ENCODE measurements at places on chromosomes 5 and 9. TPM values are rescaled to one million over a fixed set of nuclear protein-coding genes. Genes with fewer than 3 reads are reported as not detected.
A peak's percentile ranks its signal among the peaks of the same experiment; 100 is the strongest.

Gene RNF208
- 7.5 TPM for total RNA-seq

Gene WNK2
- 4.2 TPM for total RNA-seq

Gene OR13C3
- total RNA-seq = not detected

Gene IL4
- total RNA-seq = not detected

Gene PDE6A
- not detected for total RNA-seq

Gene NXNL2
- total RNA-seq = 0.91 TPM

Gene TAF1L
- total RNA-seq = 0.03 TPM

Gene NUDT12
- 10.1 TPM for total RNA-seq

Gene CDC25C
- total RNA-seq = 0.25 TPM

GRCh38 chr9:118644066-118644465 is 725.2 kb downstream of the BRINP1 start:
- no peak for DNase-seq

- DNase-seq = no peak
Observed at GRCh38 chr5:23977997-23978396, 470.6 kb downstream of the PRDM9 start.

- no peak for DNase-seq
Observed at GRCh38 chr5:2879701-2880100, 128.2 kb upstream of the IRX2 start.

DNA sequence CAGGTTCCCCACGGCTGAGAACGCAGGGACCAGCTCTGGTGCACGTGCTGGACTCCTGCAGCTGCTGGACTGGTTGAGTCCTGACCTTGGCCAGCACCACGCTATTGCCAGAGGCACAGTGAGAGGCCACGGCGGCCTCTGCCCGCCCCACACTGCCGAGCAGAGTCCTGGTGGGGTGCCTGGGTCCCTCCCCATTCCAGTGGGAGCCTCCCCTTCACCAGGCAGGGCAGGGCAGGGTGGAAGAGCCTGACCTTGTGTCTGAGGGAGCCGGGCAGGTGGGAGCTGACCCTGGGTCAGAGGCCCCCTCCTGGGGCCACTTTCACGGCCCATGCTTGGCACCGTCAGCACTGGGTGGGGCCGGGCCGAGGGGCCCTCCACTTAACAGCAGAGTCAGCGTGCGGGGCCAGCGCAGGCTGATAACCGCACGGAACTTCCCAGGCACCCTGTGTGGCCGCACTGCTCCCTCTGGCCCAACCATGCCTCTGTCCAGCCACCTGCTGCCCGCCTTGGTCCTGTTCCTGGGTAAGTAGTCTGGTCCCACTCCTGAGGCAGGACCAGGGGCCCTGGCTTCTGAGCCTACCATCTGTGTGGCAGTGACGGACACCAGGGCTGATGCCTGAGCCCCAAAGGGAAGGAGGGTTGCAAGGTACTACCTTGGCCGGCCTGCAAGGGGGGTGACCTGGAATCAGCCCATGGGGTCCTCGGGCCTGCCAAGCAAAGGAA is at the start of gene MAMDC4:
Gene MAMDC4 (plus strand): TSS at position 406 of the 723 bp plus-strand sequence. CDS start 71 bp downstream, at position 477.
- peak; percentile 11 for DNase-seq

DNA sequence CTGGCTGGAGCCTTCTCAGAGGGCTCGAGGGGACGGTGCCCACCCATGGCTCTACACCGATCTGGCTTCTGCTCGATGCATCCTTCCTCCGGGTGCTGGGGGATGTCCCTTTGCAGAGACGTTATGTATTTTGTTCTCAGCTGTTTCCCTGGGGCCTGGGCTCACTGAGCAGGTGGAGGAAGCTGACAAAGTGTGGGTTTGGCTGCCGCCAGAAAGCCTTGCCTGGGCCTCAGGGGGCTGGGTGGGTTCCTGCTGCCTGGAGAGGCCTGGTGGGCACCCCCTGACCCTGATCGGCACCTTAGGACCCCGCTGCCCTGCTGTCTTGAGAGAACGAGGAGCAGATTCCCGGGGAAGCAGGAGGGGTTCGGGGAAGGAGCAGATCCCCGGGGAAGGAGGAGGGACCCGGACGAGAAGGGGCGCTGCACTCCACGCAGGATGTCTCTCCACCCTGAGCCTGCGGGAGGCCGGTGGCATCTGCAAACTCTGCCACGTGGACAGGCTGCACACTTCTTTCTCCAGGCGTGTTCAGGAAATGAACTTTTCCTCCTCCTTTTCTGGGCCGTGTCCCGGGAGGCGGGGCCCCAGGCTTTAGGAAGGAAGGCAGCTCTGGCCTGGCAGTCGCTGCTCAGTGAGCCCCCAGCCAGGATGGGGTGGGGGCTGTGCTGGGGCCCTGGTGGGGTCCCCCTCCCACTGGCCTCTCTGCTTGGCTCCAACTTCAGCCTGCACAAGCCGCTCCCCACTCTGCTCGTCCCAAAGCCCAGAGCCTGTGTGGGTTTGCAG is 148.9 kb downstream of the RXRA start:
- peak; percentile 94 for DNase-seq

GRCh38 chr9:101114317-101114716 is 85.8 kb downstream of the PLPPR1 start:
- no peak for DNase-seq

GRCh38 chr5:158921441-158922262 is 178.1 kb downstream of the EBF1 start:
- DNase-seq = no peak

GRCh38 chr5:10111571-10111970 is 138.1 kb downstream of the ATPSCKMT start:
- DNase-seq = no peak

- DNase-seq = no peak
Observed at GRCh38 chr5:35922468-35922867, 16.0 kb downstream of the CAPSL start.

DNA sequence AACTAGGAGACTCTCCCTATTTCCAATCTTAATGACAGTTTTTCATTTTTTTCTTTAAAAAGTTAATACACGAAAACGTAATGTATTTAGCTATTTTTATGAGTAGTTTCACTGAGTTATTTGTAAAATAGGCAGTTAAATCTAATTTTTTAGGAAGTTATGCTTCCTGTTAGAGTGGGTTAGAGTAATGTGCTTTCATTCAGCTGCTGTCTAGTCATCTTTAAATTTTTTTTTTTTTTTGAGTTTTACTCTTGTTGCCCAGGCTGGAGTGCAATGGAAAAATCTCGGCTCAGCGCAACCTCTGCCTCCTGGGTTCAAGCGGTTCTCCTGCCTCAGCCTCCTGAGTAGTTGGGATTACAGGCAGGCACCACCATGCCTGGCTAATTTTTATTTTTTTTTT is 34.0 kb downstream of the CDC42SE2 start:
- no peak for DNase-seq

GRCh38 chr9:108845507-108845906 is 10.3 kb downstream of the ACTL7B start:
- DNase-seq = no peak

GRCh38 chr5:138258704-138259292 is 15.6 kb downstream of the GFRA3 start:
- DNase-seq = no peak
